ENCODE measurements at places on chromosomes 13 and 19. TPM values are rescaled to one million over a fixed set of nuclear protein-coding genes. Genes with fewer than 3 reads are reported as not detected.

- DNase-seq: no peak
These were observed 166.0 kb downstream of the GPC5 start for GRCh38 chr13:91564396-91564795.

CTXN1 gene
- total RNA-seq: 1.2 TPM

PROZ gene
- total RNA-seq: not detected

CABP5 gene
- not detected for total RNA-seq

- no peak for DNase-seq
These were observed 20.9 kb upstream of the IGSF23 start for GRCh38 chr19:44592451-44592890.
